ENCODE measurements at places on chromosomes 5 and 9.

DNA sequence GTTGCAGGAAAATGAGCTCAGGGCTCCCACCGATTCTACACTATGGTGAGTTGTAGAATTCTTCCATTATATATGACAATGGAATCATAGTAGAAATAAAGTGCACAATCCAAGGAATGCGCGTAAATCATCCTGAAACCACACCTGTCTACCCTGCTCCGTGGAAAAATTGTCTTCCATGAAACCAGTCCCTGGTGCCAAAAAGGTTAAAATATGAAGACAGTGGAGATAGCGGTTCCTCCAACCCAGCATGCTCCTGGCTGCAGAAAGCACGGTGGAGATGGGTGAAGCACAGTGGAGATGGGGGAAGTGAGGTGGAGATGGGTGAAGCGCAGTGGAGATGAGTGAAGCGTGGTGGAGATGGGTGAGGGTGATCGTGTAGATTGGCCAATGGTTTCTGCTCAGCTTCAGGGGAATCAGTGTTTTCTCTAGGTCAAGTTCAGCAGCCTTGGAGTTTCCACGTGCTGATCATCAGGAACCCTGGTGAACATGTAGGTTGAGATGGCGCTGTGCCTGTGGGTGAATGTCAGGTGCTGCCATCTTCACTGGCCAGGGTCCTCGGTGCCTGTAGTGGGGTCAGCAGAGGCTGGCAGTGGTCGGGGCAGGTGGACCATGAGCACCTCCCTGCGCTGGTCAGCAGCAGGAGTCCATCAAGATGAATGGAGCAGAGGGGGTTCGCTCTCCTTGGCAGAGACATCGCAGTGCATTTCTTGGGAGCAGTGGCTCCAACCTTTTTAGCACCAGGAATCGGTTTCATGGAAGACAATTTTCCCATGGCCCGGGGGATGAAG, 20.3 kb downstream of the PAEP start:
- no peak for DNase-seq

GRCh38 chr5:42566652-42567295, 143.5 kb downstream of the GHR start:
- DNase-seq: no peak

GRCh38 chr5:116178925-116179324, 94.1 kb downstream of the COMMD10 start:
- DNase-seq: no peak

GRCh38 chr5:139454568-139455290, 7.8 kb downstream of the ECSCR start:
- no peak for DNase-seq

- no peak for DNase-seq
Observed at GRCh38 chr9:592225-592624, 249.3 kb upstream of the DMRT1 start.

DNA sequence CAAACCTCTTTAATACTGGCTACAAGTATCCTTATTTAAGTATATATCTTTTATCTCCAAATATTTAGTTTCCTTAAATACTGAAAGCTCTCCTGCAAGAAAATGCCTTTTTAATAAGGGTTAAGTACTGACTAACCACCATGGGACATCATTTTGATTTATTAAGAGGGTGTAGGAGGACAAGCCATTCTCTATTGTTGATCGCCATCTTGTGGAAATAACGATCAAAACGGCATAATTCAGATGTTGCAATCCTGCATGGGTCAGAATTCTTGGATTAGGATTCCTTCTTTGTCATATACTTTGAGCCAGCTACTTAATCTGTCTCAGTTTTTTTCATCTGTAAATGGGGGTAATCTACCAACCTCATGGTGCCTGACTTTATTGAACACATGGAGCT, 28.7 kb upstream of the C5orf46 start:
- DNase-seq: no peak

DNA sequence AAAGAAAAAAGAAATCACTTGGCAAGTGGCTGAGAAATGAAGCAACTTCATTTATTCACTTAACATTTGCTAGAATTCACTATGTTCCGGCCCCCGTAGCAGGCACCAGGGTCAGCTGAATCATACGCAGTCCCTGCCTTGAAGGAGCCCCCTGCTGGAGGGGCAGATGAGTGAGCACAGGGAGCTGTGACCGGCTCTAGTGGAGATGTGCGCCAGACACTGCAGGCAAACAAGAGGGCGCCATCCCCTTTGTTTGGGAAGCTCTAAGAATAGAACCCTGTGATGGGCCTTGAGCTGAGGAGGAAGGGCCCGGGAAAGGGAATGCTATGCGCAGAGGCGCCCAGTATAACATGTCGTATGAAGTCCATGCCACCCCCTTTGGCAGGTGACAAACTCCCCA, 20.2 kb upstream of the RPL26L1 start:
- no peak for DNase-seq

DNA sequence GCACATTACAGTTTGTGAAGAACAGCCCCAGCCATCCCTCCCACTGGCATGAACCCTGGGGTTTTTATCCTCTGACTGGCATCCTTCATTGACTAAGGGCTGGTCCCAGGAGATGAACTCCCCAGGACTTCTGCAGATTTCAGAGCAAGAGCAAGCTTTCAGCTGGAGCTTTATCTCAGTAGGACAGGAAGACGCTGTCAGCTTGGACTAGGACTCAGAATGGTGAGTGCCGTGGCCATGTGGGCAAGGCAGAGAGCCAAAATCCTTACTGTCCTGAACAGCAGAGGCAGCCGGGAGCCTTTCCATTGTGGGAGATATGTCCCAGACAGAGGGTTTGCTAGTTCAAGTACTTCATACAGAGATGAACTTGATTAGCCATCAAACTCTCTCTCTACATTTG, 3.2 kb upstream of the ACOT12 start:
- DNase-seq: no peak

- DNase-seq: no peak
Observed at GRCh38 chr5:57466544-57466943, 16.1 kb downstream of the ACTBL2 start.

DNA sequence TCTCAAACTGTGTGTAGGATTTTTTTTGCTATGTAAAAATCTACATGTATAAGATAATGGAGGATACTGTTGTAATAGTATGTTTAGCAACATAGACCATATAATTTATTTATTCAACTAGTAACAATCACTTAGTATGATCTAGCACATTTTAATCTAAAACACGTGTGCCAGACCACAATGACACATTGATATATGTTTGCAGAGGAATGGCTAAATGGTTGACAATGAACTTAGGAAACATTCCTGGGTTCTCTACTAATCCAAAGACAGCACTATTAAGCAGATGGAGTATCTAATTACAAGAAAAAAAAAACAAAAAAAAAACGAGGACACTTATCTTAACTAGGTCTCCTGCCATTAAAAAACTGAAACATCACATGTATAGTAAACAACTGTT, 261.7 kb upstream of the PAPPA start:
- DNase-seq: no peak

GRCh38 chr5:134175921-134176510, 734 bp downstream of the SKP1 start:
- no peak for DNase-seq

- DNase-seq: no peak
Observed at GRCh38 chr9:126423142-126423915, 96.7 kb downstream of the MVB12B start.

Data from esophagus squamous epithelium (tissue), 5 donors.